SHP77 (cell line): ENCODE measurements at places on chromosomes 13 and 19.

- peak; percentile 69 for DNase-seq
Measured at GRCh38 chr19:33771384-33772101, 25.1 kb upstream of the KCTD15 start.

GRCh38 chr13:40697711-40698110 is 31.3 kb upstream of the FOXO1 start:
- no peak for DNase-seq

DNA sequence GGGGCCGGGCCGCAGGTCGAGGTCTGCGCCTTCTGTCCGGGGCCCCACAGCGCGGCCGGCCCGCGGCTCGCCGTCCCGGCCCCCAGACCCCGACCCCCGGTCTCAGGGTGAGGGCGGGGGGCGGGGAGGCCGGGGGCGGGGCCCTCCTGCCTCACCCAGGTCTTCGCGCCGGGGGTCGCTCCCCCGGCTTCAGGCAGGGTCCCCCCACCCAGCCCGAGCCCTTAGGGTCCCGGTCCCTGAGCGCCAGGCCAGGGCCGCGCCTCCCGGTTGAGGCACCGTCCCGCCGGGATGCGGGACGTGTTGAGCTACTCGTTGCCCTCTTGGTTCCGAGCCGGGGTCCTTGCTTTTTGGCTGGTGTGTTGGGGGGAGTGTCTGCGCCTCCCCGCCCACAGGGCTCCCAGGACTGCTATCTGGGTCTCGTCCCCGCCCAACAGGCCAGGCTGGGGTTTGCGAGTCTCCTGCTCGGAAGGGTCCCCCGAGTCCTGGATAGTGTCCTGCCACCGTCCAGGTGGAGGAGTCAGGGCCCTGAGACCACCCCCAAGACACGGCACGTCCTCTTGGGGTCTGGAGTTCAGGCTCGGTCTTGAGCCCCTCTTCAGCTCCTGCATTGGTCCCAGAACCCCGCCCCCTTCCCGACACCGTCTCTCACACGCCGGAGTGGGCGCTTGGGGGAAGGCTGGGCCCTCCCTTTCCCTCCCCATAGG is 452 bp downstream of the PIAS4 start:
- no peak for DNase-seq

DNA sequence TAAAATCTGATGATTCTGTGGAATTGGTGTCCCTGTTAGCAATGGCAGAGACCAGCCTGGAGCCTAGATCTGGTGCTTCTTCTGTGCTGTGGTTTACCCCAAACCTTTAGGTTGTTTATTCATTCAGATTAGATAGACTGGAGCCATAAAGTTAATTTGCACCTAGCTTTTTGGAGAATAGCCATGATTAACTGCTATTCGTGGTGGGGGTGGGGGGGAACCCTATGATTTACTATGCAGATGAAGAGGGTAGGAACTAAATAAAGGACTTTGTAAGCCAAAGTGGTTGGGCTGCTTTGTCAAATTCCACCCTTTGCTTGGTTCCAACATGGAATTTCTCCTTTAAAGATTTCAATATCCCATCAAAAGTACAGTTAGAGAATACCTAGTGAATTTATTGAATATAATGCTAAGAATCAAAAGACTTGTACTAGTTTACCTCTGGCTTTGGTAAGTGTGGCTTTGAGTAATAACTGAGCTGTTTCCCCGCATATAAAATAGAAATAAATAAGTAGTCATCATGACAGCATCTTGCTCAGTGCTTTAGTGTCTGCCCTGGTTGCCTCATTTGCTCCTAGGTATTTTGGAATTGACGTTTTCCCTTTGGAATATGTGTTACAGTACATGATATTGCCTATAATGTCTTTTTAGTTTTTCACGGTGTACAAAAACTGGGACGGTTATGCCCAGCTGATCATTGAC is 27.6 kb downstream of the SKA3 start:
- DNase-seq: no peak

DNA sequence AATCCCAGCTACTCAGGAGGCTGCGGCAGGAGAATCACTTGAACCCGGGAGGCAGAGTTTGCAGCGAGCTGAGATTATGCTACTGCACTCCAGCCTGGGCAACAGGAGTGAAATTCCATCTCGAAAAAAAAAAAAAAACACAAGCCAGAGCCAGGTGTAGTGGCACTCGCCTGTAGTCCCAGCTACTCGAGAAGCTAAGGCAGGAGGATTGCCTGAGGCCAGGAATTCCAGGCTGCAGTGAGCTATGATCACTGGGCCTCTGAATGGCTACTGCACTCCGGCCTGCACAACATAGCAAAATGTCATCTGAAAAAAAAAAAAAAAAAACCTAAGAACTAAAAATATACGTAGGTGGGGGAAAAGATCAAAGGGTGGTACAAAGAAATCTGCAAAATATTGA is 19.4 kb downstream of the EPS15L1 start:
- no peak for DNase-seq

- DNase-seq: peak; percentile 89
Measured at GRCh38 chr19:38229585-38230073, 5.6 kb upstream of the DPF1 start.

DNA sequence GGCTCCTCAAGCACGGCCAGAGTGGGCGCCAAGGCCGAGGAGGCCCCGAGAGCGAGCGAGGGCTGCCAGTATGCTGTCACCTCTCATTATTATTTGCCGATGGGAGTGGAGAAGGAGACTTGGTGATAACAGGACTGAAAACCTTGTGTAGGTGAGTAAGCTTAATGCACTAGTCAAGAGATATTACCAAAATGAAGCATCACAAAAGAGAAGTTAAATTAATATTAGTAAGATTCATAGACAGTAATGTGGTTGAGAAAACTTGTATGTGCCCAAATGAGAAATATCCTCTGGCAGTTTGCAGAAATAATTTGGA is 204.5 kb upstream of the SLITRK1 start:
- DNase-seq: no peak

DNA sequence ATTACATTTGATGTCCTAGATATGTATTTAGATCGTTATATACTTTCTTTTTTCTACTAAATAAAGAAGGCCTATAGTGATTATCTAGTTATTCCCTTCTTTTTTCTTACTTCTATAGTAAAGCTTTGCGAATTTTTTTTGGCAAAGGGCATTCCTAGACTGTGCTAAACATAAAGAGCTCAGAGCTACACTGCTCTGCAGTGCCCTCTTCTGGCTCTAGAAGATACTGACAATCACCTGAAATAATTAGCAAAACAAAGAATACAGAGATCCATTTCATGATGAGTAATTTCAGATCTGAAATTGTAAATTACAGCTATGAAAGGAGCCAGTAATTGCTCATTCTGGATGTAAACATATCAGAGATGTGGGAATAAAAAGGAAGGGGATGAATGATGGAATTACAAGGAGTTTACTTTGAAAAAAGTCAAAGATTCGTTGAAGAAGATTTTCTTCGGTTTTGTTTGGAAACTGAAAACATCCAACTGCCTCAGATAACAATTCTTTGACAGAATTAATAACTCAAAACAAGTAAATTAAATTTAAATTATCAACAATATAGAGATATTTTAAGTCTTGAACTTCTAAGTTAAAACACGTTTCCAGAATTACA is 288.5 kb downstream of the NALCN start:
- DNase-seq: peak; percentile 62

GRCh38 chr13:20801707-20802106 is 27.9 kb upstream of the EEF1AKMT1 start:
- no peak for DNase-seq

GRCh38 chr13:79679334-79679733 is 198.4 kb downstream of the NDFIP2 start:
- DNase-seq: peak; percentile 14

DNA sequence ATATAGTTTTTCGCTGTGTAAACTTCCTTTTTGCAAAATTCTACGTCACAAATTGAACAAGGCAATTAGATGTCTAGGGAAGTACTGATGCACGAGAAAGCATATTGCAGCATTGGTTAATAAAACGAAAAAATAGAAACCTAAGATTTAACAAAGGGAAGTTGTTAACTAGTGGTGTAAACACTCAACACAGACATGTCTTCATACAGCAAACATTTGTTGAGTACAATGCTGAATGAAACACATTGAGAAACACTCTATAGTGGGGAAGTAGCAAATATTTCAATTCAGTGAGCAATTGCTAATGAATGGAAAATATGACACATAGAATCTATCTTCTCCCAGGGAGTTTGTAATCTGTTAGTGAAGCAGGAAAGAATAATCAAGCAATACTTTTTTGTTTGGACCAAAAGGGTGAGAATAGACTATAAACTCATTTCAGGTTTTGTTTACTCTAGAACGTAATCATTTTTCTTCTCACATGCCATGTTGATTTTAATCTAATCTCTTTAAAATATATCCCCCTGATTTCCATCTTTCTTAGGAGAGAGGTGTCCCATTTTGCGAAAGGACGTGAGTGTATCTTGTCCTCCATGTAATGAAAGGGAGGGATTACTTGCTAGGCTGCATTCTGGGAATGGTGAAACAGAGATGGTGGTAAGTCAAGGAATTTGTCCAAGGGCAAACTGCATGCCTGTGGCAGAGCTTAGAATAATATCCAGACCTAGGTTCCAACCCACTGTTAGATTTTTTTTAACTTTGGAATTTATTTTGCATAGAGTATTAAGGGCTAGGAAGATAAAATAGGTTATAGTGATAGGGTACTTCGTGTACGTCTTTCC is 1.7 kb upstream of the ANKRD10 start:
- no peak for DNase-seq

DNA sequence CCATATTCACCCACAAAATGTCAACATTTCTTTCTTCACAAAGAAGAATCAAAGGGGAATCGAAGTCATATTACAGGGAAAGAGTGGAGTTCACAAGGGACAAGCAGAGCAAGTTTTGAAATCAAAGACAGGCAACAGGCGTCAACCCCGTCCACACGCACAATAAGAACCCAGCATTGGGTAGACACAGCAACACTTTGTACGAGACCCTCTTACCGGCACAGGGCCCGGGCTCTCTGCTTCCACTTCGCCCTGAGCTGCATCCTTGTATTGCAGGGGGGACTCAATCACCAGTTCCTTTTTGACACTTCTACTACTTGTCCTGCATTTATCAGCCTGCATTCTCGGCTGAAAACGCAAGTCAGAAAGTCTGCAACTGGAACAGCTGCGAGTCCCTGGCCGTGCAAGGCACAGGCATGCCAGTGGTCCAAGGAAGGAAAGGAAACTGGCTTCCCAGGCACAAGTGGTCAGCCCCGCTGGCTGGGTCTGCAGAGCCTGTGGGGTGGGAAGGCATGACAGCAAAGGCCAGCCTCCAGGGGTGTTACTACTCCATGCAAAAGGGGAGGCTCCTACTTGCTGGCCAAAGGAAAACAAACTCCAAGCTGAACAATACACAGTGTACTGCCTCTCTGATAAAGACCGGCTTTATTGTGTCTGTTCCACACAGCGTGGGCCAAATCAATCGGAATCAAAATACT is at the start of gene DOCK9:
Gene DOCK9 (minus strand): TSS at position 497 of the 698 bp plus-strand sequence. CDS start 155 bp downstream, at position 342.
- no peak for DNase-seq

DNA sequence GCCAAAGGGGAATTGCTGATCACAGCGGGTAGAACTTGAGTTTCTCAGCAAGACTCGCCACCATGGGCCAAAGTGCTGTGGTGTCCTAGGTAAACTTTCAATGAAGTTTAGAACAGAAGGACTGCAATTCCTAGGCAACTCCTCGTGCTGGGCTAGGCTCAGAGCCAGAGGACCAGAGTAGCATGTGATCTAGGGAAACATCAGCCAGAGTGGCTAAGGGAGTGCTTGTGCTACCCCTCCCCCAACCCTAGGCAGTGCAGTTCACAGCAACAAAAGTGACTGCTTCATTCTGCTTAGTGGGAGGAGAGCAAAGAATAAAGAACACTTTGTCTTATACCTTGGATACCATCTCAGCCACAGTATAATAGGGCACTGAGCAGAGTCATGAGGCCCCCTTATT is 1658.6 kb upstream of the MIR17HG start:
- no peak for DNase-seq

DNA sequence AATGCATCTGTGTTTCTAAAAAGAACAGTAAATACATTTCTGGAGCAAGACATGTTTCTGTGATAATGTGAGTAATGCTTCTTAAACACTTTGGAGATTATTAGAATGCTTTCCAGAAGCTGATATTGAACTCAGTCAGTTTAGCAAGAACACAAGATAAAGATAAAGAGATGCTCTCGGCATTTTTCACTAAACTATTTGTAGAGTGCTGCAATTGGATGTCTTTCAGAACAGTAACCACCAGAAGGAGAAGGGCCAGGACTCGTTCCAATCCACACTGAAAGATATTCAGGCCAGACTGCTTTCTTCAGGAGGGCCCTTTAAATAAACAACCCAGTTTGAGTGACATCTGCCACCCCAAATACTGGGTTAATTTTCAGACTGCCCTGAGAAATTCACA is 456.0 kb downstream of the TBC1D4 start:
- DNase-seq: no peak

- DNase-seq: no peak
Measured at GRCh38 chr13:99296398-99296797, 10.8 kb downstream of the GPR183 start.

GRCh38 chr19:17575871-17576757 is 20.7 kb downstream of the COLGALT1 start:
- DNase-seq: no peak

GRCh38 chr13:24528816-24529398 is 16.3 kb upstream of the PARP4 start:
- no peak for DNase-seq

DNA sequence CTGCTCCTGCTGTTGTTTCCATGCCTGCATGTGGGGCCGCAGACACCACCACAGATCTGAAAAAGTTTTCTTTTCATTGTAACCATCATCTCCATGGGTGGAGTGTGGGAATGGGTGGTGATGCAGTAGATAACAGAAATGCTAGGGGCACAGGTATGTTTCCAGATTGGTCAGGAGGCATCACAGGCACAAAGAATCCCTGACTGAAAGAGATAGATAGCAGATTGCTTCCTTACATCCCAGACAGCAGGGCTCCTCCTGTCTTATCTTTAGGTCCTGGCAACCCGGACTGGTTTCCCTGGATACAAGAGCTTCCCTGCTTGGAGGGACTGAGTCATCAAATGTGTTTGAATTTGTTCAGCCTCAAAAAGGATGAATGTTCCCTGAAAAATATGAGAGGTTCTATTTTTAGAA is 1937.6 kb downstream of the PCDH9 start:
- no peak for DNase-seq

DNA sequence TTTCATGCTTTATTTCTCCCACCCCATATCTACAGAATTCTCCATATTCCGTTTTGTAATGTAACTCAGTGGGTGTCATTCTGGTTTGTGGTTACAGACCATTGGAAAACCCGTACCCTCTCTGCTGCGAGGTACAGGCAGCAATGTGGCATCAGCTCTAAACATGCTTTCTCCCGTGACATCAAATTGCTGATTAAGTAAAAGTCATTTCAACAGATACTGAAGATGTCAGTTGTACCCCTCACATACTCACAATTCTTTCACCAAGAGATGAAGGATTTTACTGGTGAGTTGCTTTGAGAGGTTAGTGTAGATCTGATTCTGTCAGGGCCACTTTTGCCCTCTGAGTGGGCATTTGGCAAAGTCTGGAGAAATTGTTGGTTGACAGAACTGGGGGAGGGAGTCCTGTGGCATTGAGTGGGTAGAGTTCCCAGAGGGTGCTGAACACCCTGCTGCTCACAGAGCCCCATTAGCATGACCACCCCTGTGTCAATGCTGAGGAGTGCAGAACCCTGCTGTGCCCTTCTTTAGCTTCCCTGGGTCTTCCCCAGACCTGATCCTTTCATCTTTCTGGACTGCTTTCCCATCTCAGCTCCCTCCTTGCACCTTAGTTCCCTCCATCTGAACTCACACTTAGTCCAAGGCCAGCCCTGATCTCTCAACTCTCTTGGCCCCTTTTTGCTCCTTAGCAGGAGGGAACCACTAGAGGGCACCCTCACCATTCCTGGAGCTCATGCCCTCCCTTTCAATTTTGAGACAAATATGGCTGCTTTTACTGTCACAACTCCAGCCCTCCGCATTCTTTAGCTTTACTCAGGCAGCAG is 39.9 kb upstream of the CEACAM8 start:
- DNase-seq: peak; percentile 3

GRCh38 chr13:39599842-39600241 is 3.2 kb downstream of the LHFPL6 start:
- DNase-seq: no peak
